HuH-7 (cell line): ENCODE measurements at places on chromosomes 4 and X.
A peak's percentile ranks its signal among the peaks of the same experiment; 100 is the strongest.

DNA sequence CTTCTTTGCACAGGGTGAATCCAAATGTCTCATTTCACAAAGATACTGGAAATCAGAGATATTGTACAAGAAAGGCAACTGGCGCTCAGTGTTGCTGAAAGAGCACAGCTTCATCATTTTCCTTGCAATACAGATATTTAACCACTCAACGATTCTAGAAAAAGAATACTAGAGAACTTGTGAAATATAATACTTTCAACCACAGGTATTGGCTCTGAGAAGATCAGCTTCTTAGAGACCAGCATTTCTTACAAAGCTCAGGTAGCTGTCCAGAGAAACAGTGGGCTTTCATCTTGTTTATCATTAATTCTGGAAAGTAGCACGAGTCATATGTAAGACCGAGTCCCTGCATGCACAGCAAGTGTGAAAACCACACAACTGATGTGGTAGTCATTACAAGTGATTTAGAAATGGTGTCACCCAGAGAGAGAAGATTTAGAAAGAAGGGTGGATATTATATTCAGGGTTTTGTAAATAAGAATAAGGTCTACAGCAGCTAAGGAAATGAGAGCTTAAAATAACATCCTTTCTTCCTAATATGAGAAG, 7.8 kb upstream of the PPARGC1A start:
- DNase-seq = no peak

- DNase-seq = no peak
Measured at GRCh38 chrX:19647159-19647558, 131.9 kb upstream of the MAP3K15 start.

DNA sequence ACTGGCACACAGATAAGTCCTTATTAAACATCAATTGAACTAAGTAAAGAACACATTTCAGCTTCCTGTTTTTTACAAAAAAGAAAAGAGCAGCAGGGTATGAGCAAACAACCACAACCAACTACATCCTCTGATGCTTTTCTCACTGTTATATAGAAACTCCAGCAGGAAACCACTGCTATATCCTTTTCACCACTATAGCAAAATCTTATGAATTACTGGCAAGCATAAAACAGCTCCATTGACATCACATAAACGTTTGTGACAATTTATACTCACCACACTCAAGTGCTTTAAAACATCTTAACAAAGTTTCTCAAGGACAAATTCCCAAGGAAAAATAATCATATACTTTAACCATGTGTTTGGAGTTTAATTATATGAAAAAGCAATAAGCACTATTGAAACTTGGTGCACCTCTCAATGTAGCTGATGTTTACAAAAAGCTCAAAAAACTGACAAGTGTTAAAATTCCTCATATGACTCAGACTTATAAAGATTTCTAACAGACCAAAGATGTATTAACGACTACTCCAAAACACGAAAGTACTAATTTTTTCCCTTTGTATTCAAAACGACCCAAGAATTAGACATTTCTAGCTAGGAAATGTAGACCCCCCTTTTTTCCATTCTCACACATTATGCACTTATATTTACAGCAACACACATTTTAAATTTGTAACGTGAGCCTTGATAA, 12.9 kb downstream of the GPRIN3 start:
- DNase-seq = no peak

GRCh38 chrX:109632906-109633504, 8.0 kb upstream of the KCNE5 start:
- DNase-seq = peak; percentile 26

GRCh38 chr4:84362896-84363655, 136.0 kb downstream of the NKX6-1 start:
- DNase-seq = no peak

DNA sequence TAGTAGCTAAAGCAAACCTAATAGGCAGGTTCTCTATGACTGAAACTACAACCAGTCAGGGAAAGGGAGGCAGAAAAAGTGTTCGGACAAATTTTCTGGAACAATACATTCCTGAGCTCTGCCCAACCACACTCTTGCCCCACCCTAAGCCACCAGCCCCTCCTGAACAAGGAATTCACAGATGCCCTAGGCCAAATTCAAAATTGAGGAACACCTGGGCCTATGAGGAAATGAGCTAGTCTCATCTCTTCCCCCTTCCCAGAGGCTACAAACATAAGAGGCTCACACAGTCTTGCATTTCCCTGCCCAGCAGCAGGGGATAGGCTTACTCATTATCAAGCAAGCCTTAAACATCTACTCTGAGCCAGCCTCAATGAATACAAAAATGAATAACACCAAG, 284.7 kb downstream of the ZNF674 start:
- DNase-seq = no peak

- no peak for DNase-seq
Measured at GRCh38 chrX:116267511-116268040, 97.0 kb downstream of the AGTR2 start.
